T-helper 17 cell (primary cell): ENCODE measurements at places on chromosomes 3 and 15.

- no peak for DNase-seq
These were observed 81.5 kb downstream of the PPM1L start for GRCh38 chr3:160837394-160837980.

GRCh38 chr15:39909007-39909406 is 11.1 kb downstream of the GPR176 start:
- no peak for DNase-seq

GRCh38 chr3:127542441-127542952 is 48.0 kb downstream of the TPRA1 start:
- DNase-seq: no peak

DNA sequence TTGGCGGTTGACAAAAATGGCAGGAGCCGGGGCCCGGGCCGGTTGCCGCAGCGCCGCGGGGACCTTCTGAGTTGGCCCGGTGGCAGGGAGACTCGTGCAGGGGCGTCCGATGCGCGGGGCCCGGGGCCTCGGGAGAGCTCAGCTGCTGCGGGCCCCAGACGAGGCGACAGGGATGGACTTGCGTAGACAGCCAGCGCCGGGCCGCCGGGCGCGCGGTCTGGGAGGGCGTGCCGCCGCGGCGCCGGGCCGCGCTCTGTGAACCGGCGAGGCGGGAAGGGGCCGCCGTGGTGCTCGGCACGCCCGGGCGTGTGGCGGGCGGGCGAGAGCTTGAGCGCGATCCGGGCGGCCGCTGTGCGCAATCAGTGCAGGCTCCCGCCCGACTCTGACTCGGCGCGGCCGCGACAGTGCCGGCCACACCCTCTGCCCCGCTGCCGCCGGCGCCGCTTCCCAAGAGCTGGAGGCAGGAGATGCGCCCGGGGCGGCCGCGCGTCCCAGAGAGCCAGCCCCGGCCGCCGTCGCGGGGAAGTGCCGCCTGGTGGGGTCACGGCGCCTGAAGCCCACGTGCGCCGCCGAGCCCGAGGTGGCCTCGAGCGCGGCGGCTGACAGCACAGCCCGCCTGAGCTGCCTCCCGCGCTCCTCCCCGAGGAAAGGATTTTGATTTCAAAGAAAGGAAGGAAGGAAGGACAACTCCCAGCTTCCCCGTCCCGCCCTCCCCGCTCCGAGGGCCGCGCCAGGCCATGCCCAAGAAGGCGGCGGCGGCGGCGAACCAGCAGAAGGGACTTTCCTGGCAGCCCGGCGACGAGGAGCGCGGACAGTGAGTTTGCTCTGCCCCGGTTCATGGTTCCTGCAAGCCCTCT is 657 bp downstream of the TLNRD1 start:
- DNase-seq: peak; percentile 52

DNA sequence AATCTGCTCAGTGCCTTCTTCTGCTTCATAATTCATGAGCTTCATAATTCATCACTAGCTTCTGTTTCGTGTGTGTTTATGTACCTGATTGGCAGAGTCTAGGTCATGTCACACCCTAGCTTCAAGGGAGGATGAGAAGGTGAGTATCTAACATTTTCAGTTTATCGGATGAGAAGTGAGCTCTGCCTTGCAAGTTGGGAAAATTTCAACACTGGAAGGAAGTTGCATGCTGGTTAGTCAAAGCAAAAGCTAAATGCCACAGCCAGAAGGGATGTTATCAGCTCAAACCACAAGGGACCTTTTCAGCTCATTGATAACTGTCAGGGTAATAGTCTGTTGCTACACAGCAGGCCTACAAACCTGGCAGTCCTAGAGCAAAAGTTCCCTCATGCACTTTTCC is 7.3 kb upstream of the TNFSF10 start:
- DNase-seq: no peak

- no peak for DNase-seq
These were observed 190.8 kb downstream of the PDCD6IP start for GRCh38 chr3:33989229-33989628.

DNA sequence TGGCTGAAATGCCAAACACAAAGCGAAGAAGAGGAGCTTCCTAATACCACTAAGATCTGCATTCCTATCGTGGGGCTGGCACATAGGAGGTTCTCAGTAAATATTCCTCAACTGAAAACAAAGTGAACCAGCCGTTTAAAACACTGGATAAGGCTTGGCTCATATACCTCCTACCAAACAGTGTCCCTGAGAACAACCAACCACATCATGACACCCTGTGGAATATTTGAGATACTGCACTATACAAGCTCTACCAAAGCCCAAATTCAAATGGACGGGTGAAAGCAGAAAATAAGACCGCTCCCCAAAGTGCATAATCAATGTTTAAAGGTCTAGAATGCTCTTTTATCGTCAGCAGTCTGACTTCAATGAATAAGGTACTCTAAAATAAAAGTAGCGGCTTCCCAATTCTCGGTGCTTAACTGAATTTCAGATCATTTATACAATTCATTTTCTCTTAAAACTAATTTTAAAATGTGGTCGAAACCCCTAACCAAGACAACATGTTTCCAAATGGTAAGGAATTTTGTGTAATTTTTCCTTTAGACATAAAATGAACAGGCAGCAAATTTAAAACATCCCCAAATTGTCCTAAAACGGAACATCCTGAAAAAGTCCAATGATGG is 425.8 kb downstream of the ERC2 start:
- DNase-seq: no peak

DNA sequence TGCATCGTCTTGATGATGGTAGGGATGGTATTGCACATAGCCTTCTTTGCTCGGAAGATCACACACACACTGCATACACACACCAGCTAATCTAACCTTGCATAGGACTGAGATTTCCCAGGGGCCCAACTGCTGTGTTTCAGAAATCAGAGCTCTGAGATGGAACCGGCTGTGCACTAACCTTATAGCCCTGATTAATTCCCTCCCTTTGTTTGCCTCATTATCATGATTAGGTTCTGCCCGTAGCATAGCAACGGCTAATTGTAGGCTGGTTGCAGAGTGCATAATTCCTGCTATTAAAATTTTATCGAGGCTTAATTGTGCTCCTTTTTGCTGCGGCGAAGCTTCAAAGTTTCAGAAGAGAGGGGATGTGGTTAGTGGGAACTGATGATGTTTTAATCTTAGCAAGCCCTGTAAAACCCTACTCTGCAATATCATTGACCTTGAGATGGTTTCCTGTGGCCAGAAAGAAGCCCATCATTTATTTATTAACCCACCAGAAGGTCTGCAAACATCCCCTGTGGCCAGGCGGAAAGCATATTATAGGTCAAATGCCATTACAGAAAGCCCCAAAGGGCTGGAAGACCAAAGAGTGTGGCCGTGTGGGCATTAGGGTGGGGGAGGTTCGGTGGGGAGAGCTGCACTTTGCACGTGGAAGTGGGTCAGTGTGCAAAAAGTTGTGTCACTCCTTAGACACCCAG is 56.2 kb upstream of the GLCE start:
- no peak for DNase-seq

DNA sequence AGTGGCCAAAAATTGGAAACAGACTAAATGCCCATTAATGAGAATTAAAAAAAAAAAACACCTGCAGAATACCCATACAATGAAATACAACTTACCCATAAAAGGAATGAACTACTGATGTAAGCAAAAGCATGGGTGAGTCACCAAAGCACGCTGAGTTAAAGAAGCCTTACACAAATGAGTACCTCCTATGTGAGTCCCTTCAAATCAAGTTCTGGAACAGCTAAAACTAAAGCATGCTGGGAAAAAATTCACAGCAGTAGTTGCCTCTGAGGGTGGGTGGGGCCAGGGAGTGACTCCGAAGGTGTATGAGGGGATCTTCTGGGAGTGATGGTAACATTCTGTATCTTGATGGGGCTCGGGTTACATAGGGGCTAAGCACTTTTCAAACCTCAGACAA is 11.4 kb downstream of the MYO5C start:
- no peak for DNase-seq

- no peak for DNase-seq
These were observed 44.6 kb downstream of the EIF4E3 start for GRCh38 chr3:71680603-71681002.

DNA sequence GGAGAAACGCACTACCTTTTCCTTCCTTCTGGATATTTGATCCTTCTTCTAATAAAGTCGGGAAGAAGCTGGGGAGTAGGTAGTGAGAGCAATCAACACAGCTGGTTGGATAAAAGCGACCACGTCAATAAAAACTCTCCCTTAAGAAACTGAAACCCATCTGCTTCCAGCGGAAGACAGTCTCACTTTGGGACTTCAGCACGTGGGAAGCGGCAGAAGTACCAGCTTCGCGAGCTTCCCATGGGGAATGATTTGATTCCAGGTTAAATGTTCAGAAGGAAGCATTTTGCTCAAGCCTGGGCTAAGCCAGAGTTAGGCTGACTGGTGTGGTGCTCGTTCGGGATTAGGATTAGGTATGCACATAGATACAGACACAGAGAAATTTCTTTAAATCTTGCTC is 262.3 kb upstream of the LYSMD4 start:
- no peak for DNase-seq

GRCh38 chr3:159839561-159840379 is 148.9 kb upstream of the IL12A start:
- DNase-seq: no peak
